Neural progenitor cell (in vitro differentiated cells): ENCODE measurements at places on chromosomes 3 and 15.

DNA sequence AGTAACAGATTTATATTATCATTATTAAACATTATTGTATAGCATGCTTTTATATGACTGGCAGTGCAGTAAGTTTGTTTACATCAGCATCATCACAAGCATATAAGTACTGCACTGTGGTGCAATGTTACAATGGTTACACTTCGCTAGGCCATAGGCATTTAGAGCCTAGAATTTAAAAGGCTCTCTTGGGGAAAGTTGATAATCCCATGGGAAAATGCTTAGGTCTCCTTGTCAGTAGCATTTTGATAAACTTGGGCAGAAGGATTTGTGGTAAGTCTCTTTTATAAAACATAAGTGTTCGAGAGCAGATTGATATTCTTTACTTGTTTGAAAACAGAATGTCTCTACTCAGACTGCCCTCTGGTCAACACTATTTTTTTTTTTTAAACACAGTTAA lies 7.5 kb downstream of the DTWD1 start:
- DNase-seq, result no peak

GRCh38 chr3:46097691-46098241 lies 70.5 kb upstream of the XCR1 start:
- DNase-seq, result no peak

GRCh38 chr15:95658799-95659198 lies 671.7 kb upstream of the NR2F2 start:
- DNase-seq, result no peak

DNA sequence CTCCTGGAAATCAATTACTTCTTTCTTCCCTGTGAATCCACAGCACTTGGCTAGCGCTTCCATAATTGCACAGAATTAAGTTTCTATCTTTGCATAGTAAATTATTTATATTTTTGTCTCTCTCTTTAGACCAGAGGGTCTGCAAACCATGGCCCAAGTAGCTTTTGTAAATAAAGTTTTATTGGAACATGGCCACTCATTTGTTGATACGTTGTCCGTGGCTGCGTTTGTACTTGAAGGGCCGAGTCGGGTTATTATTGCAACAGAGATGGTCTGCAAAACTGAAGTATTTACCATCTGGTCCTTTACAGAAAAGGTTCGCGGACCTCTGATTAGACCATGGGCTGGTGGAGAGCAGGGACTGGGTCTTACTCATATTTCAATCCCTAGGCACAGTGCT lies 102.5 kb downstream of the RPLP1 start:
- no peak for DNase-seq

DNA sequence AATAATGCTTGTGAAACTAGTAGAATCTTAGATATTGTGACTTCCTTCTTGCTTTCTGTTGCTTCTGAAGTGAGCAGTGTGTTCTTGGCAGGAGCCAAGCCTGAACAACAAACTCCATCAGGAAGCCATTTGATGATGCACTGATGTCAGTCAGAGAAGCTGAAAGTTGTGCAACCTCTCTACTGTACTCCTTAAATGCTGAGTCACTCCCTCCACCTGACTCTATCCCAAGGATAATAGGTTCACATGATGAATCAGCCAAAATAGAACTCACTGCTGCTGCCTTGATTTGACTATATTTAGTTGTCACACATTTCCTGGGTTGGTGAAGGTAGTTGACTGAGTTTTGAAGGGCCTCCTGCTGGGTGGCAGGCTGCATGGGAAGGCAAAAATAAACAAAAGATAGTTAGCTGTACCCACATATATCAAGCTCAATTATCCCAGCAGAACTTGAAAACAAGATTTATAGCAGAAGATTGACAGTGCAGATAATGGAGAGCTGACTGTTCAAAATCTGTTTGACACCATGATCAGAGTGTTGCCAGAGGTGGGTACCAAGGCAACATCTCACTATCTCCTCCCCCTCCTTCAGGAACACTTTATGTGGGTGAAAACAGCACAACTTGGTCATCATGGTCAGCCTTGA lies 328.4 kb upstream of the DPH6 start:
- DNase-seq, result no peak

DNA sequence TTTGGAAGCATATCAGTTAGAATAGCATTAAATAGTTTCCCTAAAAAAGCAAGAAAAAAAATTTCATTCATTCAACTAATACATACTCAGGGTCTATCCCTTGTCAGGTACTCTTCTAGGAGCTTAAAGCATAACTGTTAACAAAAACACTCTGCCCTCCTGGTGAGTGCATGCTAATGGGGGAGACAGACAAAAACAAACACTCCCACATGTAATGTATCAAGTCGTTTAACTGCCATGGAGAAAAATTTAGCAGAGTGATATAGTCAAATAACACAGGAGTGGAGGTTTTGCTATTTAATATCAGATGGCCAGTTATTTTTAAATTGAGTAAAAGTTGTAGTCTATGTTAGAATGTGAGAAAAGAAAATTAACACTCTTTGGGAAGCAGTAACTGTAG lies 254.5 kb upstream of the RARB start:
- DNase-seq, result no peak

GRCh38 chr15:35159170-35159569 lies 74.1 kb upstream of the NANOGP8 start:
- DNase-seq, result no peak

DNA sequence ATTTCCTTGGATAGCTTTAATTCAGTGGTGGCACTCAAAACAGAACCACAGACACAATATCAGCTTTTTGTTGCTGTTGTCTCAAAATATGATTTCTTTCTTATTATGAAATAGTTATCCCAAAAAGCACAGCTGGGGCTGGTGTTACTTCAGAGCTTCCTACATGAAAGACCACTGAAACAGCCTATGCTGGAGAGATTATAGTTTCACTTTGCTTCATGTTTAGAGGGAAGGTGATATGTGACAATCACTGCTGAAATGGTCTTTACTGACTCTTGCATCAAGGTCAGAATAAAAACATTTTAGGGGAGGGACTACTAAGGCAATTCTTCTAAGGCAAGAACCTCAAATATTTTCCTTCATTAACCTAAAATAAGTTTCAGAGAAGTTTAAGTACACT lies 190.7 kb downstream of the TNIK start:
- no peak for DNase-seq

DNA sequence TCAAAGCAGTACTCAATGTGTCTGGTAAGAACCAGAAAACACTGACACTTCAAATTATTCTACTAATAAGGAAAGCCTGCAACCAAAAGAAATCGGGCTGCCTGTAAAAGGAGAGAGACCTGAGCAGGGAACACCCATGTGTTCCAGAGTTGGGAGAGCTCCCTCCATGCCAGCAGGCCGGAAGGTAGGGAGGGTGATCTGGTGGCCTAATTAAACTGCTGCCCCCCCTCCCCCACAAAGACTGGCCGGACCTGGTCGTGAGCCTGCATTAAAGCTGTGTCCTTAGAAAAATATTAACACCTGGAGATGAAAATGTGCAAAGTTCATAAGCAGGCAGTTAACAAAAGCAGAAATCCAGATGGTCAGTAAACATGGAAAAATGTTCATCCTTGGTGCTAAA lies 170.6 kb upstream of the BHLHE40 start:
- no peak for DNase-seq

DNA sequence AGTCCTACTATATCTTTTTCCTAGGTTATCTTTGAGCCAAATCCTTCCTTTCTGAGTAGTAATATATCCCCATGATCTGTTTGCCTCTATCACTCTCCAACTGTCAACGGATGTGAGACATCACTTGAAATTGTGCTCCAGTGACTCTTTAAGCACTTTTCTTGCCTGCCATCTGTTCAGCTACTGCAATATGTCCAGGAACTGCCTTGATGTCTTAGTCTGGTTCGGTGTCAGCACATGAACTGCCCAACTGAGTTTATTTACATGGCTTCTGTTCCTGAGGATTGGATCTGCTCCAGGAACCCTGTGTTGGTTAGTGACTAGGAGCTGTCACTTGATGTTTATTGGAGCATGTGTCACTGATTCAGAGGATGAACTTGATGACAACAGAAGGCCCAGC lies 116.5 kb downstream of the SLC9A9 start:
- DNase-seq, result no peak

GRCh38 chr3:122497425-122497824 lies 17.3 kb downstream of the KPNA1 start:
- DNase-seq, result no peak

DNA sequence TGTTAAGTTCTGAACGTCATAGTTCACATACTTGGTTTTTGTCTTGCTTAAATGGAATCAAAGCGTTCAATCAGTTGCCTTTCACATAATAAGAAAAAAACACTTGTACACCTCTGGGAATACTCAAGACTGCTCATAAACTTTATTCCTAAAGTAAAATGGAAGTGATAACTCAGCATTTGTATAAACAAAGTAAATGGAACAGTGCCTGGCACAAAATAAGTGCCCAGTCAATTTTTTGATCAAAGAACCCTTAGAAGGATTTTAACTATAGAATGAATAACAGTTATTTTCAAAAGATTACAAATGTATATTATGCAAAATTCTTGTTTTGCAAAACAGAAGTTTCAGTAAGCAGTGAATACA lies 1.3 kb downstream of the RAB5A start:
- no peak for DNase-seq

DNA sequence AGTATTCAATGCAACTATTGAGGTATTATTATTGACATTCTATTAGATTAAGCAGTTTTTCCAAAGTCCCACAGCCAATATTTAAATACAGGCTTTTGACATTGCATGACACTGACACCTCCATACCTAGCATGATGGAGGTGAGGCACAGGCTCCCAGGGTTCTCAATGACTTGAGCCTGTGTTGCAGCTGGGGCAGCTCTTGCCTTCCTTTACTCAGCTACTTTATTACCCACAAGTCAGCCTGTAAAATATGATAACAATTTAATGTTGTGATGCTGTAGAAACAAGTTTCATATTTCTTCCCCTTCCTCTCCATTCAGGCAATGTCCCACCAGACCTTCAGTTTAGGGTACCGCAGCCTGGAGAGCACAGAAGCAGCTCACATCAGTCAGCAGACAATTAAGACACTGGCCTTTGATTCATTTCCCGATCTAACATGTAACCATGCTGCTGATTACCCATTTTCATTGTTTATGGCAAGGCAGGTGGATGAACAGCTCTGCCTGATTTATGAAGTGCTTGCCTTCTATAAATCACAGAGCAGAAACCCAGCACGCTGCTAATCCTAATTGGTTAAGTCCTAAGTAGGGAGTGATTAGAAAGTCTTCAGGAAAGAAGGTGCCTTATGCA lies 826.1 kb downstream of the AGBL1 start:
- DNase-seq, result peak; percentile 22

- DNase-seq, result no peak
These were observed 21.5 kb upstream of the USP3 start for GRCh38 chr15:63482874-63483323.

DNA sequence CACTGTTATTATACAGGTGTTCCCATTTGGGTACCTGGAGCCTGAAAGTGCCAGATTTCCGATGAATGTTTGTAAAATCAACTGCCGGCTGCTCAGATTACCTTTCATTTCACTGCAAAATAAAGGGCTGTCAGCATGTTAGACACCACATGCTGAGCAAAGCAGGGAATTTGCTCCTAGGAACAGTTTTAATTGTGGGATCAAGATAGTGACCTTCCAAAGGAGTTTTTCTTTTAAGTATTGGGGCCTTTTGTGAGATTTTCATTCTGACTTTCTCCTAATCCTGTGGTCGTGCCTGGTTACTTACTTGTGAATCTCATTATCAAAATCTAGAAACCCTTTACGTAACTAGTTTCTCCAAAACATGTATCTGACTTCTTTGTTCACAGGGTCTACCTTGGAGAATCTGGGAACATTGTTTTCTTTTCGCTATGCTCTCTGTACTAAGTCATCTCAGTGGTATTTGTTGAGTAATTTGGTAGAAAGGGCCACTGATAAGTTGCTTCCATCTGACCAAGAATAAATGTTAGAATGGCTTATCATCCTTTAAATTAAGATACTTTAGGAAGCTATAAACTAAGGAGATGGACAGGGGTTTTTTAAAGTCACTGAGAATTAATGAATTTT lies 40.8 kb upstream of the LRTM1 start:
- DNase-seq, result peak; percentile 53
